Tibial artery (tissue), 4 donors: ENCODE measurements at places on chromosomes 6 and 20.
A peak's percentile ranks its signal among the peaks of the same experiment; 100 is the strongest.

DNA sequence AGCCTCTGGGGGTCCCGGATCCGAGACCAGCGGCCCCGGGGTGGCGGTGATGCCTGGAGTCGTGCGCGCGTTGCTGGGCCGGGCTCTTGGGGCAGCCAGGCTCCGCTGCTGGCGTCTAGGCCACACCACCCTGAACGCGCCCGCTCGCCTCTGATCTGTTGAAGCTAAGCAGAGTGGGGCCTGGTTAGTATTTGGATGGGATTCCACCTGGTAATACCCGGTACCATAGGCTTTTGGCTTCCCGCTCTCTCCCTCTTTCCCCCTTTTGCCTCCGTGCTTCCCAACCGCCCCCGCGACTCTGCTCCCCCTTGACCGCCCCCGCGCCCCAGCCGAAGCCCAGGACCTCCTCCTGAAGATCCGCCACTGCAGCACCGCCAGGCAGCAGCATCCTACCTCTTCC, 1383.5 kb upstream of the DEFB115 start:
- H3K4me3 ChIP-seq, result no peak overlapping the region
- peak; percentile 78 for DNase-seq
- H3K36me3 ChIP-seq, result no peaks in the 10 kb centered on the region
- no peaks in the 10 kb centered on the region for H3K4me1 ChIP-seq
- H3K27ac ChIP-seq, result no peak overlapping the region
- H3K27me3 ChIP-seq, result no peaks in the 10 kb centered on the region

DNA sequence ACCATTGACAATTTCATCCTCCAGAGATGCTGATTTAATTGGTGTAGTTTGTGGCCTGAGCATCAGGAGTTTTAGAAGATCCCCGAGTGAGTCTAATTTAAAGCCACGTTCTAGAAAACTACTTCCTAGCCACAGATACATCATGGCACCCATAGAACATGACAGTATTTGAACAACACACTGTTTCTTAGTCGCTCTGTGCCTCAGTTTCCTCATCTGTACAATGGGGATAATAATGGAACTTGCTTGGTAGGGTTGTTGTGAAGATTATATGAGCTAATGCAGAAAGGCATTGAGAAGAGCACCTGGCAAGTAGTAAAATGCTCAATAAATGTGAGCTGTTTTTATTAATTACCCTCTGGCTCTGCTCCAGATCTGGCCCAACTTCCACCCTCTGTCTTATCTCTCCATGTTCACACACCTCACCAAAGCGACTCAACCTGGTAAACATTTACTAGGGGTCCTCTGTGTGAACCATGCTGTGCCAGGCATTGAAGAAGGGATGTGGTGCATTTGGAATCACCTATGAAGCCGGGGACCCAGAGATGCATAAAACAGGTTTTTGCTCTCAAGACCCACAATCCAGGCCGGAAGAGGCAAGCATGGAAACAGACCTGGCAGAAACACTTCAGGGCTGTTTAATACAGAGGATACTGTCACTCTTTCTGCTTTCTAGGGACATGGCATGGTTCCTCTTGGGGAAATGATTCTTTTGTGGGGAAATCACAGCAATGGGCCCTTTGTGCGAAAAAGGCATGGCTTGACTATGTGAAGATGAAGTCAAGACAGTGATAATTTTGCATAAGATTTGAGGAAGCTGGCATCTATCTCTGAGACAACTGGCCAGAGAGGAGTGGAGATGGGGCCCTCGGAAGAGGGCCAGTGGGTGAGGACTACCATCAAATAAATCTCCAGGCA, 16.2 kb upstream of the MRPS18A start:
- DNase-seq, result no peak
- peak overlapping the region; percentile 82 for H3K27ac ChIP-seq
- H3K36me3 ChIP-seq, result no peaks in the 10 kb centered on the region

GRCh38 chr6:30857549-30857948, 26.8 kb upstream of the DDR1 start:
- no peaks in the 10 kb centered on the region for H3K27me3 ChIP-seq
- H3K4me1 ChIP-seq, result no peaks in the 10 kb centered on the region
- H3K4me3 ChIP-seq, result no peak overlapping the region
- H3K27ac ChIP-seq, result no peak overlapping the region
- H3K36me3 ChIP-seq, result no peaks in the 10 kb centered on the region
- DNase-seq, result no peak

DNA sequence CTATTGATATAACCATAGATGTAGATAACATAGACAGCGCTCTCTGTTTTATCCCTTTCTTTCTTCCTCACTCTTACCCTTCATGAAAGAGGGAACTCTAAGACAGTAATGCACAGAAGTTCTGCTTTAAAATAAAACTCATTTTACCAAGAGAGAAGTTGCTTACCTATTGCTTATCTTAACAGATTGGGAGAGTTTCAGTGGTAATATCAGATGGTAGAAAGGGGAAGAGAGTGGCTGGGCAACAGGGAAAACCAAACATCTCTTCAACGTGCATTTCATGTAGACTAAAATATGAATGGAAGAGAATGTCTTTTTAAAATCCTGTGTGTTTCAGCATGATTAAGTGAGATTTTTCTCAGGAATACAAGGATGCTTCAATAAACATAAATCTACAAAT, 45.3 kb upstream of the SIRPG start:
- H3K27me3 ChIP-seq, result no peaks in the 10 kb centered on the region
- H3K36me3 ChIP-seq, result no peaks in the 10 kb centered on the region
- H3K4me1 ChIP-seq, result no peaks in the 10 kb centered on the region
- no peak overlapping the region for H3K4me3 ChIP-seq
- no peak for DNase-seq

DNA sequence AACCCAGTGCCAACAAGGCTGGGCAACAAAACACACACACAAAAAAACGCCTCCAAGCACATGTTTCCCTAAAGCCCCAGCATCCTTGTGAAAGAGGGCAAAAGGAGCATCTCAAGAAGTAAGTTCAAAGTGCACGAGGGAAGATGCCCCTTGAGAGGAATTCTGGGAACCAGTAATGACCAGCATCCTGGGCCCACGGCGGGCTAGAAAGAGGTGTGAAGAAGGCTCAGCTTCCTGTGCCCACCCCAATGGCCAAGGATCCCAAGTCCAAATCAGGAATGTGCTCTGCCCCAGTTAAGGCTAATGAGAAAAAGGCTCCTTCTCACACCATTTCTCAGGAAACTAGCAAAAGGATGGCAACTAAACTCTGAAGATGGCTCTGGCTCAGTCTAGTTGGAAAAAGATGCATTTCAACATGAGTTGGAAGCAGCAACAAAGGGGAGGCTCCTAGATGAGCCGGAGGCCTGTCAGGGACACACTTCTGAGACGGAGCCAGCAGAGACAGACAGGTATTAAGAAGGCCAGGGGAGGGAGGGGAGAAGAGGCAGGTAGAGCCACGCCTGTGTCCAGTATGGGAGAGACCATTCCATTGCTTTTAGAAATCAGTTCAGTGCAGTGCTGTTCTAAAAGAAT, 3.2 kb downstream of the RIMS4 start:
- no peak overlapping the region for H3K27ac ChIP-seq
- DNase-seq, result peak; percentile 45
- no peaks in the 10 kb centered on the region for H3K36me3 ChIP-seq
- H3K4me3 ChIP-seq, result no peak overlapping the region
- peaks cover 16% of the 10 kb centered on the region for H3K4me1 ChIP-seq

DNA sequence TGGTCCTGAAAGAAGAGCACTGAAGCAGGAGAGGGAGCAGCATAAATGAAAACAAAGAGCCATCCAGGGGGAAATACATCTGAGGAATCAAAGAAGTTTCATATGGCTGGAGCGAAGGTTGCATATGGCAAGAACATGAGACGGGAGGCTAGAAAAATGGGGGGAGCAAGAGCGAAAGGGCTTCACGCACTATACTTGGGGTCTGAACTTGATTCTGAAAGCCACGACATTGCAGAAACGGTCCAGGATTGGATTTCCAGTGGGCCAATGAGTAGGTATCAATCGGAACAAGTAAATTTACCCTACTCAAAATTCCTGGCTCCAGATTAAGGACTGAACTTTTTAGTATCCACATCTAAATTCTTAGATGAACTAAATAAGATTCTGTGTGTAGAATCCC, 47.9 kb downstream of the B4GALT5 start:
- DNase-seq, result no peak
- no peaks in the 10 kb centered on the region for H3K27me3 ChIP-seq
- H3K4me1 ChIP-seq, result no peaks in the 10 kb centered on the region
- H3K27ac ChIP-seq, result no peak overlapping the region

GRCh38 chr20:11847827-11848226, 69.9 kb upstream of the BTBD3 start:
- no peak overlapping the region for H3K4me3 ChIP-seq
- H3K27me3 ChIP-seq, result no peaks in the 10 kb centered on the region
- H3K27ac ChIP-seq, result no peak overlapping the region
- H3K36me3 ChIP-seq, result no peaks in the 10 kb centered on the region
- H3K4me1 ChIP-seq, result no peaks in the 10 kb centered on the region

GRCh38 chr6:14726816-14727493, 518.9 kb upstream of the JARID2 start:
- H3K27ac ChIP-seq, result no peak overlapping the region
- DNase-seq, result no peak
- no peaks in the 10 kb centered on the region for H3K36me3 ChIP-seq
- H3K4me1 ChIP-seq, result no peaks in the 10 kb centered on the region

DNA sequence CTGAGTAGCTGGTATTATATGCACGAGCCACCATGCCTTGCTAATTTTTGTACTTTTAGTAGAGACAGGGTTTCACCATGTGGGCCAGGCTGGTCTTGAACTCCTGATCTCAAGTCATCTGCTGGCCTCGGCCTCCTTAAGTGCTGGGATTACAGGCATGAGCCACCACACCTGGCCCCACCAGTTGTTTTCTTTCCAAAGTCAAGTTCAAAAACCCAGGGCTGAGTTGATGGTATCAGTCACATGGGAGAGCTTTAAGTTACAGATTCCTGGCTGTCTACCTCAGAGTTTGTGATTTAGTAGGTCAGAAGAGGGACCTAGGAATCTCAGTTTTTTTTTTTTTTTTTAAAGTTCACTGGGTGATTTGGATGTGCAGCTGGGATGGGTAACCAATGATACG, 107.7 kb downstream of the SCP2D1 start:
- H3K4me1 ChIP-seq, result no peaks in the 10 kb centered on the region
- H3K4me3 ChIP-seq, result no peak overlapping the region
- no peak overlapping the region for H3K27ac ChIP-seq

DNA sequence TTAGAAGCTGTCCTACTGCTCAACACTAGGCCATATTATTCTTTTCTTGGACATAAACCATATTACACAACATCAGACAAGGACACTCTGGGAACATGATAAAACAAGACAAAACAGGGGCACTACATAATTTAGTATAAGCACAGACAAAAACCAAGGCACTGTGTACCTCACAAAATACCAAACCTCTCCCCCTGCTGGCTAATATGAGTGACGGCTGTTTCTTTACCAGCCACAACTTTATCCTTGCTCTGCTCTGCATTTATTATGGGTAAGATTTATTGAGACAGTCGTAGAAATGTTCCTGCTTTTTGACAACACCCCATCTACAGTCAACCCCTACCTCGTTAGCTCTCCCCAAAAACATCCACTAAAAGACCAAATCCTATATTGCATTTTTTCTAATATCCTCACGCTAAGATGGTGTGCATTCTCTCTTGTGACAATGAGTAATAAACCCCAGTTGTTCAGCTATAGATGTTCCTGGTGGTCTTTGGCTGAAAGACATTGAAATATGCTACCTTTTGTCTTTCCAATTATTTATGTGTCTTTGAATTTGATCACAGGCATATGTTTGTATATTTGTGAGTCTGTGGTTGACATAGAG, 23.8 kb upstream of the POLR1H start:
- no peak overlapping the region for H3K4me3 ChIP-seq
- no peak for DNase-seq
- H3K4me1 ChIP-seq, result no peaks in the 10 kb centered on the region
- H3K27me3 ChIP-seq, result no peaks in the 10 kb centered on the region

- H3K27me3 ChIP-seq, result no peaks in the 10 kb centered on the region
- no peaks in the 10 kb centered on the region for H3K36me3 ChIP-seq
- no peak overlapping the region for H3K4me3 ChIP-seq
- H3K27ac ChIP-seq, result no peak overlapping the region
- no peaks in the 10 kb centered on the region for H3K4me1 ChIP-seq
These were observed 22.2 kb downstream of the CST8 start for GRCh38 chr20:23513164-23513563.

DNA sequence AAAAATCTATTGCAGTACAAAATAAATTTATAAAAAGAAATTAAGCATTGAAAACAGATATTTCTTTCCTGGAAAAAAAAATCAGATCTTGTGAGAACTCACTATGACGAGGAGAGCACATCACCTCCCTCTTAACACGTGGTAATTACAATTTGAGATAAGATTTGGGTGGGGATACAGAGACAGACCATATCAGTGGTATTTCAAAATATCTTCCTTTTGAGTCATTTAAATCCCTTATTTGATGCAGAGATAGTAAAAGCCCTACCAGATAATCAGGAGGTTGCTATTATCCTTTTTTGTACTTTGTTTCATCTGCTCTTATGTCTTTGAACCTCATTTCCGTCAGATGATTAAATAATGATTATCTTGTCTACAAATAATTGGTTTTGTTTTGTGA, 800.4 kb downstream of the KIF16B start:
- no peak for DNase-seq
- no peak overlapping the region for H3K4me3 ChIP-seq
- H3K4me1 ChIP-seq, result peaks cover 5% of the 10 kb centered on the region
- no peaks in the 10 kb centered on the region for H3K36me3 ChIP-seq

DNA sequence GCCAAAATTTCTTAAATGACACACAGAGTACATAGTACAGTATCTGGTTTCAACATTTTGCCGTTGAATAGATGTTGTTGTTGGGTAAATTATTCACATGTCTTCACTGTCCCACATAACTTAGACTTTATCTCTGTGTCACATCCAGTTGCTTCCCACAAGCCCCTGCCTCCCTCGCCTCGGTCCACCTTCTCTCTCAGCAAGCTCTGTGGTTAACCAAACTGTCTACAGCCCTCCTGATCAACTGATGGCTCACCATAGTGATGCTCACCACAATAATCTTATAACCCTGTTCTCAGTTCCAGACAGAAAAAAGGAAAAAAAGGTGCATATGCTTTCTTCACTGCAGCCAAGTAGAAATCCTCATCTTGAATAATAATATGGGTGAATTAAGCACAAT, 23.0 kb downstream of the IL17F start:
- DNase-seq, result no peak
- no peaks in the 10 kb centered on the region for H3K4me1 ChIP-seq
- H3K27ac ChIP-seq, result no peak overlapping the region
- no peak overlapping the region for H3K4me3 ChIP-seq
- H3K27me3 ChIP-seq, result no peaks in the 10 kb centered on the region

DNA sequence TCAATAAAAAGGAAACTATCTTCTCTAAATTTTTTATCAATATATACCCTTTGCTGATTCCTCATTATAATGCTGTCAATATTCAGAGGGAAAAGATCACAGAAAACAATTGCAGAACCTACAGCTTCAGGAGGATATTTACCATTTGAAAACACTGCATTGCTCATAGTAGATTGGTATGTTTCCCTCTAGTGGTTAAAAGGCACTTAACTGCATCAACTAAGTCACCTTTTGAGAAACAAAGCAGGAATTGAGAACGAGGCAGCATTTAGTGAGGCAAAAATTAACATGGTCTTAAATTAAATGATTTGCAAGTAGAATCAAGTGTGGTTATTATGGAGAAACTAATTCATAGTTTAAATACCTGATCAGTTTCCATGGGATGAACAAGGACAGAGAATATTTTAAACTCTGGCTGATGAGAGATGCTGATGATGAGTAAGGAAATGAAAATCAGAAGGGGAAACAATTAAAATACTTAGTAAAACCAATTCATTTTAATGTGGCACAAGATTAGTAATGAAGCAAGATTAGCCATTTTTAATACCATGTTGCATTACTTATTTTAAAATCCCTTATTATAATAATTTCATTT, 642.1 kb downstream of the EPHA7 start:
- H3K36me3 ChIP-seq, result no peaks in the 10 kb centered on the region
- no peaks in the 10 kb centered on the region for H3K4me1 ChIP-seq
- H3K27me3 ChIP-seq, result no peaks in the 10 kb centered on the region
- no peak overlapping the region for H3K27ac ChIP-seq
- DNase-seq, result no peak
